ENCODE measurements at places on chromosomes 13 and 19.

DNA sequence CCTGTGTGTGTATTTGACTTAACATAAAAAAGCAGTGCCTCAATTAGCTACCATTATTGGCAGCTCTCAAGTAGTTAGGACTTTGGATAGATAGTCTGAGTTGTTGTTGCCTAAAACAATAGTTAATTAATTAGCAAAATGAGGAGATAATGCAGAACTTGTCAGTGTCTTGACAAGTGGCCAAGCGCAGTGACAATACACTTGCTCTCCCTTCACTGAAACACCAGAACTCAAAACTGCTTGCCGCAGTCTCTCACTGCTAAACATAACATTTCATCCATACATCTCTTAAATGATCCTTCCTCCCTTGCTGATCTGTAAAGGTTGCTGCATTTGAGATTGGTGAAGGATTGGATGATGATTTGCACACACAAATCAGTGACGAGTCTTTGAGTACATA, 61.7 kb downstream of the ARHGAP35 start:
- no peak for DNase-seq

- peak; percentile 96 for DNase-seq
These were observed at the start of gene NOSIP for GRCh38 chr19:49580264-49581006. NOSIP (minus strand) TSS chr19:49580556; CDS start chr19:49560691, 19,865 bp downstream.

- peak; percentile 91 for DNase-seq
These were observed 253.8 kb downstream of the DLEU7 start for GRCh38 chr13:50589651-50590054.

DNA sequence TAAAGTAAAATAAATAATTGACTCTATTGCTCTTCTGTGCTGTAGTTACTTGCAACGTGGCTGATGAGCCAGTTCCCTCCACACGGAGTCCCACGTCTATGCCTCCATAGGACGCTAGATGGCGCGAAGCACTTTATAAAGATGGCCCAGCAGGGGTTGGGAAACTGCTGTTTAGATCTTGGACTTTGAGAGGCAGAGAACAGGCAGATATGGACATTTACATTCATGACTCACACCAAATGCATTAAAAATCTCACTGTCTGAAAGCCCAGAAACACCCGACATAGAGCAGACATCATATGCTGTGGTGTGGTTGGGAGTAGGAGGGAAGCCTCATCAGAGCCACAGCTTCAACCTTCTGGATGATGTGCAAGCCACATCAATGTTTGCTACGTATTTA, 643.1 kb upstream of the ARGLU1 start:
- peak; percentile 96 for DNase-seq

DNA sequence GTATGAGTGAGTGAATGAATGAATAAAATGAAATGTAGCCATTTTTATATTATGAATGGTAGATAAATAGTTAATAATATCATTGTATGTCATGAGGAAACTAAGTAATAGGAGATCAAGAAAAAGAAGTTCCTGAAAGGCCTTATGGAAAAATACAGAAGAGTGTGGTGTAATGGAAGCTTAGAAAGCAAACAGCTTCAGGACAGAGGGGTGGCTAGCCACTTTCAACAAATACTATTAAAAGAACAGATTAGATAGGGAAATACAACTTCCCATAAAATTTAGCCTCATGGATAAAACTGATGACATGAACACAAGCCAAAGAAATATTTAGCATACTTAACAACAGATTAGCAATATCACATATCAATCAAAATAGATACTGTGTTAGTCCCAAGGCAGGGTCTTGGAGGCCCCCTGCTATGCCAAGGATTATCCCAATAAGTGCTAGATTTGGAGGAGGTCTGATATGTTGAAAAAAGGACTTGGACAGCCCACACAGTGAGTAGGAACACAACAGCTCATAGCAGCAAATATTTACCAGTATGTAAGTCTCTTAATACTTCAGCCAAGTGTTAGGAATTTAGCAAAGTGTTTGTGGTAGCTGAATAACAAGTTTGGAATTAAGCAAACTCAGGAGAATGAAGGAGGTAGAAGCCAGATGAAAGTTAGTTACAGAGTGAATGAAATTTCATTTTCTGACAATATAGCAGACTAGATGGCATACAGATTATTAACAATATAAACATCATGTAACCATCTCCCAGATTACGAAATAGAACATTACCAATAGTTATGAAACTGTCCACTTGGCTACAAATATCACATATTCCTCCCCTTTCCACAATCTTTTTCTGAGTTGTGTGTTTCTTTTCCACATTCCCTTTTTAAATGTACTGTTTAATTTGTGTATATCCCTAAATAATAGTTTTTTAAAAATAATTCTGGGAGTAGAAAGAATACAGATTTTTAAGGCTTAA, 1632.0 kb downstream of the PCDH9 start:
- peak; percentile 79 for DNase-seq

DNA sequence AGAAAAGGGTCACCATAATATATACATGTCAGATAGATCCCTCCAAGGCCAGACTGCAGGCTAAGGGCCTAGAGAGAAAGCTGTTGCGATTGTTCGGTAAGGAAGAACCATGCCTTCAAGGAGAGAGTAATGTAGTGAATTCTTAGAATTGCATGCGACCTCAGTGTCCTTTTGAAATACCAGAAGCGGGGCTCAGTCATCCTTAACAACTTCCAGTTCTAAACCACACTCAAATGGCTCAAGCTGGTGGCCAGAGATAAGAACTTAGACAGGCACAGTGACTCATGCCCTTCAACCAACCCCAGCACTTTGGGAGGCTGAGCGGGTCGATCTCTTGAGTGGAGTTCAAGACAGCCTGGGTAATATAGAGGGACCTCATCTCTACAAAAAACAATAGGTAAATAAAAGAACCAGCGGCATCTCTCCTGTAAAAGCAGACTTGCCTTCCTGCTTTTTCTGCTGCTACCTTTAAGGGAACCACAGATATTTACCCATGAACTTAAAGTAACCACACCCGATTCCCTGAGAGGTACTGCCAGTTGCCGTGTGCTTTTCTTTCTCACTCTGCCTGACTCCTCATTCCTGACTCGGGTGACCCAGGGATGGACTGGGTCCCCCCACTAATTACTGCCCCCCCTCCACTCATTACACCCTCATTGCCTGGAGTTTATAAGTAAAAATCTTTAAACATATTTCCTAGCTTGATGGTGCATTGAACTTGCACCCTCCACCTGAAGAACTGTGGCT, 15.4 kb upstream of the SIGLEC6 start:
- peak; percentile 69 for DNase-seq

- no peak for DNase-seq
These were observed 261.5 kb upstream of the STARD13 start for GRCh38 chr13:33547035-33547434.

- peak; percentile 87 for DNase-seq
These were observed at the start of gene TNFSF9 for GRCh38 chr19:6530386-6531162. TNFSF9 (plus strand) TSS chr19:6531026; CDS start chr19:6531037, 11 bp downstream.

DNA sequence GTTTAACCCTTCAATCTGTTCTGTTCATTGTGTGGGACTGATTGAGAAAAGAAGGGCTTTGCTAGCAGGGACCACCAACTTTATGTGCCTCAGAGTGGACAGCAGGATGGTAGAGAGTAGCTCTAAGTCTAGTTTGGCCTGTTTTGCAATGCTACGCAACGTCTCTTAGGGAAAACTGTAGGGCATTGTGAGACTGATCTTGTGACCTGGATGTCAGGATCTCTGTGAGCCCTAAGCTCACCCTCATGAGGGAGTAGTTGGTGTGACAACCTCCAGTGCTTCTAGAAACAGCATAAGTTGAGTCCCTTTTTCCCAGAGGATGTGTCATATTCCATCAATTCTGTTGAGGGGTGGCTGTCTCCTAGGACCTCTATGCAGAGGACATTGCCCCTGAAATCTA, 9.5 kb upstream of the ZNF543 start:
- DNase-seq, result no peak

- DNase-seq, result no peak
These were observed 87.8 kb downstream of the IPO5 start for GRCh38 chr13:98041081-98041820.

DNA sequence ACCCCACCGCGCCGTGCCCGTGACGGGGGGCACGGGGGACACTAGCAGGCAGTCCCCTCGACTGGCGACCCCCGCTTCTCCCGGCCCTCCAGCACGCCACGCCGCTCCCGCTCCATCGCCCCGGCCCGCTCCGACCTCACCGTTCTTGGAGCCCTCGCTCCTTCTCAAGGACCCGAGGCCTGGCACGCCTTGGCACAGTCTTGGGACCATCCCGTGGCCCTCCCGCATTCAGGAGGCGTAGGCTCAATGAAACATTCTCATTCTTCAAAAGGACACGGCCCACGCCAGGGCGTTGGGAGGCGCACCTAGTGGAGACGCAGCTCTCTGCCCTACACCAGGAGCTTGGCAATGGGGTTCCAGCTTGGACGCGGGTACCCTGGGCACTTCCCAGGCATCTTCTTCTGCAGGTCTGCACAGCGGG, 473 bp upstream of the CERS1 start:
- DNase-seq, result no peak

DNA sequence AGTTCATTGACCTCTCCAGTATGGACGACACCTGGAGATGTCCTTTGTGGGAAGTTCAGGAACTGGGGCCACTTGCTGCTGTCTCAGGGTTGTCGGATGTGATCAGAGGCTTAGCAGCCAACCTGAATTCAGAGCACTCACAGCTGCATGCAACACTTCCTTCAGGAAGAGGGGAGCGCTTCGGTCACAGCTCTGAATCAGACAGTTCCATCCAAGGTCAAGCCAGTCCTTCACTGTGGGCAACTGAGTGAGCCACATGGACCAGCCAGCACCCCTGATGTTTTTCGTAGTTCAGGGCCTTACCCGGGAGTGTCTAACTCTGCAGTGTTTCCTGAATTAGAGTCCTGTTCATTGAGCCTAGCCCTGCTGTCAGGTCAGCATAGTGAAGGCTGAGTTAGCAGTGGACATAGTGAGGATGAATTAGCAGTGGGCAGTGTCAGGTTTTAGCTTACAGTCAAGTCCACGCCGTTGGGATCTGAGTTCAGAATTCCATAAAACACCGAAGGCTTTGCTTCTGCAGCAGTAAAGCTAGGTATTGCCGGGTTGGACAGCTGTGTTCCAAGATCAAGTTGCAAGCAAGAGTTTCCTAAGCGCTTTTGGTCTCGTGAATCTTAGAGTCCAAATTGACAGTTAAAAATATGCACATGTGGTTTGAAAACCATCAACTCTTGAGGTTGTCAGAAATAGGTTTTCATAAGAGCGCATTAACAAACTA, 5.1 kb downstream of the ZNF555 start:
- no peak for DNase-seq
